ENCODE measurements at places on chromosomes 5 and 9.

- DNase-seq, result no peak
These were observed 145.6 kb downstream of the GNA14 start for GRCh38 chr9:77502568-77502967.

- no peak for DNase-seq
These were observed 78.2 kb downstream of the EFNA5 start for GRCh38 chr5:107592515-107592914.

DNA sequence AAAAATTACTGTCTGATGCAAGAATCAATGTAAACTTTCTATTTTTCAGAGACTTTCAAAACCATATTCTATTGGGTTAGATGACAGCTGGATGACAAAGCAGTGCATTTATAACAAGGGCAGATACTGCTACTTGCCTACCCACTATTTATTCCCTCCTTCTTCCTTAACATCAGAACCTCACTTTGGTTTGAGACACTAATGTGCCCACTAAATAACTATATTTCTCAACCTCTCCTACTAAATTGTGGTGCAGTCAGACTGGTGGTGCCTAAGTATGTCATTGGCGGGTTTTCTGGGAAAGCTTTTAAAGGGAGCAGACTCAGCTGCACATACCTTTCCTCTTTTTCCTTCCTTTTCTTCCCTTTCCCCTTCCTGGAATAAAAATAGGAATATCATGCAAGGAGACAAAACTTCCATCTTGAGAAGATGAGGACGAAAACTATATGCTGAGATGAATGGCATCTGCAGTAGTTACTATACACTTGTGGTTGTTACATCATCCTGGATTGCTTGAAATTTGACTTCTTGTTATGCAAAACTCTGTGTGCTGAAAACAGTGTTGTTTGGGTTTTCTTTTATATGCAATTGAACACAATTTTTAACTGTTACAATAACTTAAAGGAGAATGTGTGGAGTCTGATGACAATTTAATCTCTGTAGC is 43.8 kb downstream of the PRR16 start:
- DNase-seq, result no peak

DNA sequence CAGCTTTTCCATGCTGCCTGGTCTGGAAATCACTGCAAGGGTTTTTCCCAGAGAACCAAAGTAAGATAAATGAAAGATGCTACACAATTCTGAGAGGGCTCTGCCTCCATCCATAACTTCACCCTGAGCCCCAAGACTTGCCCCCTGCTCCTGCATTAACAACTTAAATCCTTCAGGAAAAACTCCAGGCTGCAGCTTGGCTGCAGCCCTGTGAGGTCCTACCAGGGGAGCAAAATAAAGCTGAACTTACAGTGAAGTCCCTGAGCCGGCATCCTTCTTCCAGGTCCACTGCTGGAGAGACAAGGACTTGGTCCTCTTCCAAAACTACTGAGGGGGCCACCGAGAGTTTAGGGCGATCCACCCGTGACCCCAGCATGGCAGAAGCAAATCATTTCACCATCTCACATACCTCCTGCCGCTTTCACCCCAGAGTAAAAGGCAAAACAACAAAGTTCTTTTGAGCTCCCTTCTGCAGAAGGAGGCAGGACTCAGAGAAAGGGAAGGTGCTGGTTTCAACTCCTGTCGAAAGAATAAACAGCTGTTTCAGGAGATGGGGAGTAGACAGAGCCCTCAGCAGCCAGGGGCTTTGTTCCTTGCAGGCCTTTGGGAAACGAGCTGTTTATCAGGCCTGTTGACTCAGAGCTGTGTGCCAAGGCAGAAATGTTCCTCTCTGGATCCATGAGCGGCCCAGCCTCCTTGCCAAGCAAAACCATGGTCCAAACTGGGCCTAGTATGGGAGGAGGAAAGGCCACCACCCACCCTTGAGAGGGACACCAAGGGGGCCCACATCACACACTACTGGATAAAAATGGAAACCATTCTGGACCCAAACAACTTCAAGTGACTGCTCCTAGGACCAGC is 20.6 kb downstream of the GGTA1 start:
- no peak for DNase-seq

DNA sequence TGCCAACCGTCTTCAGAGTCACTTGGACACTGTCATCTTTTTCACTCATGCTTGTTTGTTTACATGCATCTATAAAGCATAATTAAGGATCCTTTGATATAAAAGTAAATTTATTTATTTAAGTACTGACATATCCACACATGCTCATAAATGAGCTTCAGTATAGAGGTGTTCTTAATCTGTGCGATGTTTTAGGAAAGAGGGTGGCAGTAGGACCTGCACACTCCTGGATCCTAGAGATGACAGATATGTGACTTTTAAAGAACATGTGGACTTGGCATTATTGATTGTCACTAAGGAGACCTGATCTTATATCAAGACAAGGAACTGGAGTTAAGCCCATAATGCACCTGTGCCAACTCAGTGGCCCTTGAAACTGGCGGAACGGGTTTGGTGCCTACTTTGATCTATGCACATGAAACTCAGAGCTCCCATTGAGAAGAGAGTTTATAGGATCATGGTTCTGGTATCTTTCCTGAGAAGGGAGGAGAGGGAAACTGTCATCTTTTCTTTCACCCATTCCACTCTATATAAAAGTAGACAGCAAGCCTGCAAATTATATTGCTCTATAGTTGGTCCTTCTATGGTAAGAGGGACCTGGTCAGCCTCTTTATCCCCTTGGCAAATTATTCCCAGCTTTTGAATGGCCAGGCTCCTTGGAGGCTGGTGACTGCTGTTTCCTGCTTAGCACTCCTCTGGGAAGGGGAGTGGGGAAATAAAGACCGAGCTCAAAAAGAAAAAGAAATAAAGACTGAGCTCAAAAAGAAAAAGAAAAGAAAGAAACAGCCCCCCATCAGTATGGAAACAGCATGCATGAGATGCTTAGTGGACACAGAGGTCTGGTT is 57.8 kb upstream of the LIFR start:
- DNase-seq, result no peak

GRCh38 chr9:113665756-113666155 is 202.2 kb downstream of the RGS3 start:
- DNase-seq, result no peak

GRCh38 chr9:92723299-92723625 is 41.4 kb downstream of the BICD2 start:
- DNase-seq, result no peak

- no peak for DNase-seq
These were observed 18.4 kb downstream of the AP3B1 start for GRCh38 chr5:78275998-78276543.

- no peak for DNase-seq
These were observed 555.5 kb downstream of the CDH9 start for GRCh38 chr5:26482810-26483375.

- peak; percentile 40 for DNase-seq
These were observed 940 bp upstream of the CAMK4 start for GRCh38 chr5:111223101-111223786.

DNA sequence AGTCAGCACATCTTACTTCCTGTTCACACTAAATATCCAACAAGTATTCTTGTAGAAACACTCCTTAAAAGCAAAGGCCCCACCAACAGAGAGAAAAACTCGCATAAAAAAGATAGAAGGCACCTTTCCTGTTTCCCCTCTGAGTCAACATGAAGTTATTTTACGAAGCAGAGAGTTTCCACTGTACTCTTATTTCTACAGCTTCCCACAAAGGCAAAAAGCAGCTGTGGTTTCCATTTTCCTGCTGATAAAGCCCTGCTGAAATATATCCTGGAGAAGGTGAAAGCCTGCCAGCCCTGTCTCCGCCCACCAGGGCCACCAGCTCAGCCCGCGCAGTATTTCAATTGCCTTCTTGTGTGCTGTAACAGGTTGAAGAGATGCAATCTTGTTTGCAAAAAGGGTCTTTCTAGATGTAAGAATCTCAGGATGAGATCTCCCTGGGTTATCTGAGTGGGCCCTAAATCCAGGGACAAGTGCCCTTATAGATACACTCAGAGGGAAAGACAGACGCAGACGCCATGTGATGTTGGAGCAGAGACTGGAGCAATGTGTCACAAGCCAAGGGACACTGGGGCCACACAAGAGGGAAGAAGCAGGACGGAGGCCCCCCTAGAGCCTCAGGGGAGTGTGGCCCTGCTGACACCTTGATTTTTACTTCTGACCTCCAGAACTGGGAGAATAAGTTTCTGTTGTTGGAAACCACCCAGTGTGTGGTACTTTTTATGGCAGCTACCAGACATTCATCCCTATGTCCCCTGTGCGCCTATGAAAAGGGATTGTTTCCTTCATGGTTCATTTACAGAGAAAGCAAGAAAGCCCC is 19.9 kb downstream of the SEMA4D start:
- DNase-seq, result no peak

GRCh38 chr5:178244576-178244975 is 12.0 kb upstream of the PHYKPL start:
- DNase-seq, result no peak

GRCh38 chr9:94915476-94916450 is 189.3 kb downstream of the AOPEP start:
- no peak for DNase-seq

- no peak for DNase-seq
These were observed 58.0 kb downstream of the ACO1 start for GRCh38 chr9:32442433-32442832.

GRCh38 chr5:172876578-172876977 is 42.5 kb downstream of the ERGIC1 start:
- DNase-seq, result no peak

GRCh38 chr5:181235323-181235688 is 8.4 kb downstream of the RACK1 start:
- no peak for DNase-seq

DNA sequence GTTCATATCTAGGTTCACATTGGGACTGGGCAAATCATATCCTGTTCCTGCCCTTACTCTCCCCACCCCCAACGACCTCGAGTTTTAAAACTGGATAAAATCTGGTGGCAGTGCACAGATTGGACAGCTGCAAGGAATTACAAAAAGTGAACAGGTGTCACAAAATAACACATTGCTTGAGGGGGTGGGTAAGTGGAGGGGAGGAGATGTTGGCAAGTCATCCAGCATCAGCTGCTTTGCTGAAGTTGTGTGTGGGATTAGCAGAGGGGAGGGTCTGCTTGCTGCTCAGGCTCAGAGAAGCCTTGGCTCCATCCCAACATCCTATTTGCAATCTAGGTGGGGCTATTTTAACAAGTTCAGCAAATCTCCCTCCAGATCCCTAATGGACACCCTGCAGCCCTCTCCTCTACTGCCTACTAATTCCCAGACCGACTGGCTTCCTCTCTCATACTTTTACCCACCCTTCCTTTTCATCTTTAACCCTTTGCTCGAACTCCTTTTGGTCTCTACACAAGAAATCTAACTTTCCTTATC is 39.8 kb upstream of the SLC24A2 start:
- DNase-seq, result no peak

GRCh38 chr5:9644630-9645029 is 14.5 kb upstream of the TAS2R1 start:
- DNase-seq, result no peak

- no peak for DNase-seq
These were observed 33.7 kb upstream of the MVB12B start for GRCh38 chr9:126292736-126293521.

- no peak for DNase-seq
These were observed 108.9 kb upstream of the PPP1R26 start for GRCh38 chr9:135370411-135371375.

DNA sequence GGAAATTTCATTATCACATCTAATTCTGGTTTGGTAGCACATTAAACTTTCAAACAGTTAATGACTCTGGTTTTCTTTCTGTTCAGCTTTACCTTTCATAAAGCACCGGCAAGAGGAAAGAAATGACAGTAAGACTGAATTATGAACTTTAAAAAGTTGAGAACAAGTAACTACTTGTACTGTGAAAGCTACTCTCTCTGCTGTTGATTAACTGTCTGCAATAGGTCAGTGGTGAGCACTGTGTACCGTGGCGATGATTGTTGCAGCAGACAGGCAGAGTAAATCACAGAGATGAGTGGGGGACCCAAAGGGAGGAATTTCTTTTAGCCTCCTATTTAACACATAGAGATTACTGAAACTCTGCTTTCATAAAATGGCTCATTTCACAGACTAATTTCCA is 74.0 kb upstream of the MEF2C start:
- no peak for DNase-seq

GRCh38 chr5:107395632-107396350 is 274.9 kb downstream of the EFNA5 start:
- DNase-seq, result no peak

GRCh38 chr5:174731214-174732035 is 7.0 kb downstream of the MSX2 start:
- DNase-seq, result no peak

DNA sequence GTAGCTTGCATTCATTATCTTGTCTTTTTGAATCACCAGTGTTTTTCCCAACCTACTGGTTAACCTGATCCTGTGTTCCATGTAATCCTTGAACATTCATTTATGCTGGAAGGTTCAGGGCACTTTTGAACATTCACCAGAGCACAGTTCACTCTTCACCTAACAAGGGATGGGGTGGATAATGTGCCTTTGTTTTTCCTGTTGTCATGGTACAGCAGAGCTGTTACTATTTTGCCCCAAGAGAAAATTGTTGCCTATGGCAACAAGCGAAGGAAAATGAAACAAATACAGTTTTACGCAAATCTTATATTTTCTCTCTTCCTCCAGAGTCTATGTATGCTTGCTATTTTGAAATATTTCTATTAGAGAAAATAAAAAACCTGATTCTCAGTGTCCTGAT is 60.3 kb upstream of the RIOK2 start:
- DNase-seq, result no peak

DNA sequence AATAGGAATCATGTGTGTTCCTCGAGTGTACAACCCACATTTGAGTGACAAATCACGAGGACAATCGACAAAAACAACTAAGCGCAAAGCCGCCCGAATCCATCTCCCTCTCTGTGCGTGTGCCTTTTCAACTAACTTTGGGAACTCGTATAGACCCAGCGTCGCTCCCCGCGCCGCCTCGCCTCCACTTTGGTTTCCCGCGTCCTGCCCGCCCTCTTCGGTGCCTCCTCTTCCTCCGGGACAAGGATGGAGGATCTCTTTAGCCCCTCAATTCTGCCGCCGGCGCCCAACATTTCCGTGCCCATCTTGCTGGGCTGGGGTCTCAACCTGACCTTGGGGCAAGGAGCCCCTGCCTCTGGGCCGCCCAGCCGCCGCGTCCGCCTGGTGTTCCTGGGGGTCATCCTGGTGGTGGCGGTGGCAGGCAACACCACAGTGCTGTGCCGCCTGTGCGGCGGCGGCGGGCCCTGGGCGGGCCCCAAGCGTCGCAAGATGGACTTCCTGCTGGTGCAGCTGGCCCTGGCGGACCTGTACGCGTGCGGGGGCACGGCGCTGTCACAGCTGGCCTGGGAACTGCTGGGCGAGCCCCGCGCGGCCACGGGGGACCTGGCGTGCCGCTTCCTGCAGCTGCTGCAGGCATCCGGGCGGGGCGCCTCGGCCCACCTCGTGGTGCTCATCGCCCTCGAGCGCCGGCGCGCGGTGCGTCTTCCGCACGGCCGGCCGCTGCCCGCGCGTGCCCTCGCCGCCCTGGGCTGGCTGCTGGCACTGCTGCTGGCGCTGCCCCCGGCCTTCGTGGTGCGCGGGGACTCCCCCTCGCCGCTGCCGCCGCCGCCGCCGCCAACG is at the start of gene GPR150:
TSS of gene GPR150 (plus strand) at position 58 of the 840 bp plus-strand sequence. CDS start at position 247, 189 bp downstream.
- peak; percentile 78 for DNase-seq
